ENCODE measurements at places on chromosomes 12 and 14.

GRCh38 chr14:85960756-85961155 is 430.8 kb downstream of the FLRT2 start:
- no peak for DNase-seq

GRCh38 chr12:97714107-97714563 is 251.5 kb downstream of the RMST start:
- no peak for DNase-seq

DNA sequence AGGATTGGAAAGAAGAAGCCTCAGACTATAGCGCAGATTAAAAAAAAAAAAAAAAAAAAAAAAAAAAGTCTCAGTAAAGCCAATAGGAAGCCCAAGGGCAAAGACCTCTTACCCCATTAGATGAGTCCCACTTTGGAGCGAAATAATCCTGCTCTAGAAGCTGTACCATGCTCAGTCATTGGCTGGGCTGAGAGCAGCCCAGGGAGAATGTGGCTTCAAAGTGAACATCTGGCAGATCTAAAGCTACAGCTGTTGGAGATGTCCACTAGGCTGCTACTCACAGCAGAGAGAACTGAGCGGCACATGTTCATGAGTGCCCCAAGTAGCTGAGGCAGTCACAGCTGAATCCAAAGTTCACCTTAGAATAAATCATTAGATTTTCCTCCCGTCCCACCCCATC is 560.9 kb downstream of the MED13L start:
- DNase-seq, result no peak

GRCh38 chr12:44703182-44703910 is 172.8 kb downstream of the NELL2 start:
- no peak for DNase-seq

- DNase-seq, result no peak
Observed at GRCh38 chr12:131959641-131960589, 10.2 kb downstream of the EP400 start.

DNA sequence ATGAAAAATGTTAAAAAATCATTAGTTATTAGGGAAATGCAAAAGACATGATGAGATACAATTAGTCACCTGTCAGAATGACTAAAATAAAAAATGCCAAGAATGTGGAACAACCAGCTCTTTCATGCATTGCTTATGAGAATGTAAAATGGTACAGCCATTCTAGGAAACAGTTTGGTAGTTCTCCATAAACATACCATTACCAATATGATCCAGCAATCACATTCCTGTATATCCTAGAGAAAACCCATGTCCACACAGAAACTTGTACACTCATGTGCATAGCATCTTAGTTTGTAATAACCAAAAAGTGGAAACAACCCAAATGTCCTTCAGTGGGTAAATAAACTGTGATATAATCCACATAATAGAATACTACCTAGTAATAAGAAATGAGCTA is 245.7 kb downstream of the FUT8 start:
- no peak for DNase-seq

- DNase-seq, result peak; percentile 81
Observed at GRCh38 chr12:106227641-106228319, 20.0 kb downstream of the CKAP4 start.

GRCh38 chr12:75207338-75208083 is 2.1 kb downstream of the KCNC2 start:
- DNase-seq, result no peak

DNA sequence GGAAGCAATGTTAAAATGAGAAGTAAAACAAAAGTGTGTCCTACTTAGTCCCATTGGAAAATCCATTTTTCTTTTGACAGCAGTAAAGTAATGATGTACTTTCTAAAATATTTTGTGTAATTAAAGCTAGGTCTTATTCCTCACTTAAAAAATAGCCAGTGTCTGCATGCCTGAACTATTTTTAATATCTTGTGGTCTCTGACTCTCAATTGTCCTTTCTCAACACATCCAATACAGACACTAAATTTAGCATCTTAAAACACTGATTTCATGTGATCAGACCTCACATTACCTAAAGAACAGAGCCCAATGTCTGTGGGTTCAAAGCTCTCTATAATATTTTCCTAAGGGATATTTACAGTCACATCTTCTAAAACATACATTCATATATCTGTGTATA is 108.0 kb downstream of the DERA start:
- no peak for DNase-seq

GRCh38 chr14:101465795-101466448 is 95.4 kb upstream of the DIO3 start:
- DNase-seq, result no peak

DNA sequence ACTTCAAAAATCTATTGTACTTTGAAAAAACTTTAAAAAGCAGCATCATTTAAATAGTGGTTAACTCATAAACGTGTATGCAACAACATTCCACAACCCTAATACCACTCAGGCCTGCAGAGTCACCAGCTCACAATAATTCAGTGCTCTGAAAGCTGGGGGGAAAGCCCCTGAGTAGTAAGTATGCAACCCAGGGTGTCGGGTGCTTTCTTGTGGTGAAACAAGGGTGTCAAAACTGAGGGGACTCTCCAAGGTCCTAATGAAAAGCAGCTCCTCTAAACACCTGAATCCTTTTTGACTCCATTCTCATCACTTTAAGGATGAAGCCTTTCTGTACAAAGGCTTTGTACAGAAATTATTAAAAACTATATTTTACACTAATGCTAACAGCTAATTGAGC is 33.7 kb downstream of the FGFR1OP2 start:
- DNase-seq, result peak; percentile 79

DNA sequence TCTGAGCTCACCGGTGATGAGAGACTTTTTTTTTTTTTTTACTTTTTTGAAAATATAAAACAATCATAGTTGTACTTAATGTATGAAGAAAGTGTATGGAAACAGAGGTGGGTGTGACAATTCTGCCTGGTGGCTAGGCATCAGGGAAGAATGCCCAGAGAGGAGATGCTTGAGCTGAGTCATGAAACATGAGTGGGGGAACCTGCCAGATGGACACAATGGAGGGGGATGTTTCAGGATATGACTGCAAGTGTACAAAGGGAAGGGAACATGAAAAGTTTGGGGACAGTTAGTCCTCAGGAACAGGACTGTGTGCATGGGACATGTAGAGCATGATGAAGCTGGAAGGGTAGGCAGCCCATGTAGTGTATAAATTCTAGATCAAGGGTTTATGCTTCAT is 274.2 kb upstream of the E2F7 start:
- DNase-seq, result no peak

- no peak for DNase-seq
Observed at GRCh38 chr14:87691042-87691881, 301.7 kb downstream of the GALC start.

DNA sequence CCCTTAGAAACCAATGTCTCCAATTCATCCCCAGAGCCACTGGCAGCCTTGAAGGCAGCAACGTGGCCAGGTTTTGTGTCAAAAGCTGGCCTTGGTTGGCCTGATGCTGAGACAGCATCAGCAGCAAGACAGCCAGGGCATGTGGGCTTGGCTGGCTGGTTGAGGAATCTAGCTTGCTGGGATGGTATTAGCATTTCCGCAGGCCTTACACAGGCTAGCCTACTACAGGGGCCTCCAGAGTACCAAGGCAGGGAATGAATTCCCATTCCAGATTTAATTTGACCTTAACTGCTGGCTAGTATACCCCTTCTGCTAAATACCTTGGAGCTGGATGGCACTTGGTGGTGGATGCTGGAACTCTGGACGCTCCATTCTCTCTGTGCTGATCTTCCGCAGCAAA is 15.8 kb downstream of the NGDN start:
- DNase-seq, result no peak

DNA sequence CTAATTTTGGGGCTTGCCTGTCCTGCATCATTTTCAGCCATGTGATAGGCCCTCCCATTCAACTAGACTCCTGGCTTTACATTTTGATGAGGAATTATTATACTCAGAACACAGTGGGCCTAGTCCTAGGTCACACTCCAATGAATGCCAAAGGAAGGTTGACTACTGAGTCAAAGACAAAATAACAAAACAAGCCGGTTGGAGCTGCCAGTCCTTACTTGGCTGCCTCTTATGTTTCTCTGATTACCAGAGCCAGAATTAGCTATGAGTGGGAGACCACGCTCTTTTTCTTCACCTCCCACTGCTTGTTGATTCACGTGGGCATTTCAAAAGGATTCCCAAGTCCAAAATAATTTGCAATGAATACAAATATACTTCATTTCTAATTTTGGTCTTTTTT is 78.1 kb upstream of the USP44 start:
- no peak for DNase-seq

GRCh38 chr12:95600567-95600966 is 49.3 kb upstream of the USP44 start:
- DNase-seq, result no peak

DNA sequence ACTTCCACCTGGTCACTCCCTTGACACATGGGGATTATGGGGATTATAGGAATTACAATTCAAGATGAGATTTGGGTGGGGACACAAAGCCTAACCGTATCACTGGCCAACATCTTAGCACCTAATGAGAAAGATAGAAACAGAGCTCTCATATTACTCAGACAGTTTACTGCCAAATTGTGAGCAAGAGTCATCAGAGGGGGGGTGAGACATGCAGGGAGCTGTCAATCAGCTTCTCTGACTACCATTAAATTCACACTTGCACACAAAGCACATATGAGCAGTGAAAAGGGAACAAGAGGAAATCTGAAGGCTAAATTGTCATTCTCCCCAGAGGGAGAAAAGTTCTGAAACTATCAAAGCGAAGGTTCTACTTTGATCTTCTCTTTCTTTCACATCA is 78.1 kb upstream of the GRIN2B start:
- DNase-seq, result no peak

DNA sequence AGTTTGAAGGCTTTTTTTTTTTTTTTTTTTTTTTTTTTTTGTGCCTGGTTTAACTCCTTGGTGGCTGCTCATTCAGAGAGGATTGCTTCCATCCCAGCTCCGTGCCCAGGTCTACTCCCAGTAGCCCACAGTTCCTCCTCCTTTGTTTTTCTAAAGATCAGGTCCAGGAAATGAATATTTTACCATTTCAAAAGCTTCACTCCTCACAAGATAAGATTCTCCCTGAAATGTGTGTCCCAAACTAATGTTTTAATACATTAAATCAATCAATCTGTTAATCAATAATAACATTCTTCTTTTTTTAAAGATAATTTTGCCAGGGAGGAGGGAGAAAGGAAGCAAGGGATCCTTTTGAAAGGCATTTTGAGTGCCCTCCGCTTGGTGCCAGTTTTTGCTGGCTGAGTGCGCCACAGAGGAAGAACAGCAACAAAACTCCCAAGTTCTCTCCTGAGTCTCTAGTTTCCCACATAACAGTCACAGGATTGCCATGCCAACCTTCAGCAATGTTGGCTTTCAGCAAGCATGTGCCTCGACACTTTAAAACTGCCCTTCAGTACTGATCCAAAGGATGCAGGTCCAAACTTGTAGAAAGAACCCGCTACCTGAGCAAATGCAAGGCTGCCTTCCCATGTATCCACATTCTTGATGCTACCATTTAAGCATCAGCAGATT is 99.2 kb downstream of the RMST start:
- no peak for DNase-seq

DNA sequence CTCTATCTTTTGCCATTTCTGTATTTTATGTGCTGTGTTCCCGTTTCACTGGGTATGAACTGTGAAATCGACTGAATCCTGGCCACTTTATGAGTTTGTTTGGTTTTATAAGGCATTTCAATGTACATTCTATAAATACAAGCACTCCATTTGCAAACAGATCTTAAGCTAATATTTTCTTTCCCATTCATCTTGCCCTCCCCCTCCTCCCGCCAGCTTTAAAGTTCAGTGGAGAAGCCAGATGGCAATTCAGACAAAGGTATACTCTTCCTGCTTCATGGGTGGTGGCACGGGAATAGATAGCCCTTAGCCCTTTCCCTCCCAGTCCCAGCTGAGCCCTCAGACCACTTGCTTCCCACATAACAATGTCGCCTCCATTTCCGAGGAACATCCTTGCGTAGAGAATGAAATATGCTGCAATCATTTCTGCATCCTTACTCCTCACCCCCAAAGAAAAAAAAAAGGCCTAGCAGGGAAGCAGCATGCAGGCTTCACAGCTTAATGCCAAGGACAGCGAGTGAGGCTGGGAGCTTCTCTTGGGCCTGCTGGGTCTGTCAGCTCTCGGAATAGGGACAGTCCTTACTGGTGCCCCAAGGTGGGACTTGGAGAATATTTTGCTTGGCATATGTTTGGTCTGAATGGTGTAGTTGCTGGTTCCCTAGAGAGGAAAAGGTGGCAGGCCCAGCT is 52.8 kb upstream of the SRSF5 start:
- no peak for DNase-seq

All from CD4-positive, alpha-beta T cell treated with Interleukin-17A for 1 hour (primary cell).